ENCODE measurements at places on chromosomes 6 and 20. TPM values are rescaled to one million over a fixed set of nuclear protein-coding genes. Genes with fewer than 3 reads are reported as not detected.

DNA sequence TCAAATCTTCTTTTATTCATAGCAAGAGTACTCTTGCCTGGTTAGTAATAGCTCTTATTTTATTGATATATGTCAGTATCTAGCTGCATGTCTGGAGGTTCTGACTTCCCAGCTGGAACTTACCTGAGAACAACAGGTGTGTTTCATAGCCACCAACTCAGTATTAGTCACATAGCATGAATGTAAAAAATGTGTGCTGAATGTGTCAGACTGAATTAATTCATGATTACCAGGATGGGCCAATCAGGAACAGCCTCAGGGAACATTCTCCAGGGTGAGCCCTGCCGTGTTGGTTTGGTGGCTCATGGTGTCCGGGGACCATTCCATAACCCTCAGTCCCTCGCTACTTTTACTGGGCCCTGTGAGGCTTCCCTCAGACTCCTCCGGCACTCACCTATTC, 99.7 kb downstream of the TULP4 start:
- DNase-seq: no peak

DNA sequence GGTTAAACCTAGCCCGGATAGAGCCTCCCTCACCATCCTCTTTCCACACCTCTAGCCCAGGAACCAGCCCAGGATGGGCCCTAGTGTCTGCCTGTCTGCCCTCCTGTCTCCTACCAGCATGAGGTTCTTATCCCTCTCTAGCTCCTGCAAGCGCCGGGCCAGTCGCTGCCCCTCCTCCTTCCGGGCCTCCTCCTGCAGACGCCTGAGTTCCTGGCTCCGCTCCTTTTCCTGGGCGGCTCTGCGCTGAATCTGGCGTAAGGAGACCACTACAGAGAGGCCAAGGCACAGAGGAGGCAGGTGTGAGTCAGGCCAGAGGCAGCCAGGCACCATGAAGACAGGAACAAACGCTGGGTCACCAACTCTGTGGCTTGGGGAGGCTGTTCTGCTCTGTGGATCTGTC, 4.3 kb upstream of the PSORS1C2 start:
- DNase-seq: no peak

Gene LY6G6D
- not detected for polyA plus RNA-seq

Gene SSTR4
- not detected for polyA plus RNA-seq

Gene HLA-DQB2
- polyA plus RNA-seq: 1.5 TPM

- no peak for DNase-seq
These were observed 996 bp upstream of the SEC23B start for GRCh38 chr20:18506744-18507143.

GRCh38 chr6:53330137-53330536, 18.6 kb downstream of the ELOVL5 start:
- DNase-seq: no peak

DNA sequence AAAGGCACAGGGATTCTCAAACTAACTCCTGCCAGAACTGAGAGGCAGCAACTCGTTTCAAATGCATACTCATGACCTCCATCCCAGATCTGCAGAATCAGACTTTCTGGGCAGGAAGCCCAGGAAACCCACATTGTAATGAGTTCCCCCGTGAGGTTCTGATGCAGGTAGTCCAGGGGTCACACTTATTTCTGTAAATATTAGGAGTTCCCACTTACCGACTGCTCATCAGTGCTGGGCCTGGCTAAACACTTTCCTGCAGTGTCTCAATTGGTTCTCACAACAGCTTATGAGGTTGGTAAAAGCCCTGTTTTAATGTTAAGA, 11.6 kb downstream of the DUSP15 start:
- DNase-seq: no peak

Gene TGM3
- polyA plus RNA-seq: 0.68 TPM

Gene CTCFL
- 2.5 TPM for polyA plus RNA-seq

- DNase-seq: no peak
These were observed 142.7 kb upstream of the GGTLC1 start for GRCh38 chr20:24131281-24131680.

- no peak for DNase-seq
These were observed 146.9 kb upstream of the SGK1 start for GRCh38 chr6:134464690-134465411.

DNA sequence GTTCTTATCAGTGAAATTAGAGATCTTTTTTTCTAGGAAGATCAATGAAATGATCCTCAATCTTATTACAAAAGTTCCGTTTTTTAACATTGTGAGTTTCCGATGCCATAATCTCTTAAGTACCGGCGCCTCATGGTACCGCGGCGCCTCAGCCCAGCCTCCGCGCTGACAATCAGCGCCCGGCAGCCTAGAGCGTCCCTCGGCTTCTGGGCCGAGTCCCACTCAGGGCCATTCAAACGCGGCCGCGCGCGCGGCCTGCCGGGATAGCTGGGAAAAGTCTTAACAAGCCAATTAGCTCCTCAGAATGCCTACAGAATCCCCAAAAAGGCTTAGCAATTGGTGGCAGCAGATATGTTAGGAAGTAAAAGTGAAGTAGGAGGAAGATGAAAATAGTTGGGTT, 204.8 kb downstream of the ADGB start:
- DNase-seq: no peak

- no peak for DNase-seq
These were observed 8.4 kb upstream of the GABRR2 start for GRCh38 chr6:89323511-89323971.

- no peak for DNase-seq
These were observed 113.3 kb downstream of the TASP1 start for GRCh38 chr20:13525225-13525940.

DNA sequence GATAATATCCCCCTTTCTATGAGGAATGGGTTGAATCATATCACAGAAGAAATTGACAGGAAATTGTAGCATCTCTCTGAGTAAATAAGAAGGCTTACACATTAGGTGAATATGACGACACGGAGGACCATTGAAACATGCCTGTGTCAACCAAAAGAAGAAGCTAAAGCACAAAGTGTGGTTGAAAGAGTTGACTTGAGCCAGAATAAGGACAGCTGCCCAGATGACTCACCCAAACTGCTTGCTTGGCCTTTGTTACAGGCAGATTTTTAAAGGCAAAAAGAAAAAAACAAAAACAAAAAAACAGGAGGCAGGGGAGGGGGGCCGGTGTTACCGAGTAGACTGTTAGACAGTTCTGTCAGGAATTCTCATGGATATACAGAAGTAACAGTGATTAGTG, 129.8 kb upstream of the EDN1 start:
- DNase-seq: no peak

Gene HTR1B
- polyA plus RNA-seq: 0.37 TPM

- DNase-seq: no peak
These were observed 122.6 kb upstream of the IFNGR1 start for GRCh38 chr6:137341681-137342195.

Gene SGK2
- 80.6 TPM for polyA plus RNA-seq

GRCh38 chr20:62734326-62734725, 25.7 kb downstream of the NTSR1 start:
- DNase-seq: no peak

- no peak for DNase-seq
These were observed 41.8 kb upstream of the TINAG start for GRCh38 chr6:54266400-54266923.

GRCh38 chr6:30880698-30881252, 3.5 kb upstream of the DDR1 start:
- DNase-seq: no peak

Gene C20orf141
- polyA plus RNA-seq: not detected

Gene SAMD3
- polyA plus RNA-seq: 0.90 TPM

All from renal pelvis (tissue), 12 donors.